ENCODE measurements at places on chromosomes 6 and 20.
A peak's percentile ranks its signal among the peaks of the same experiment; 100 is the strongest.

DNA sequence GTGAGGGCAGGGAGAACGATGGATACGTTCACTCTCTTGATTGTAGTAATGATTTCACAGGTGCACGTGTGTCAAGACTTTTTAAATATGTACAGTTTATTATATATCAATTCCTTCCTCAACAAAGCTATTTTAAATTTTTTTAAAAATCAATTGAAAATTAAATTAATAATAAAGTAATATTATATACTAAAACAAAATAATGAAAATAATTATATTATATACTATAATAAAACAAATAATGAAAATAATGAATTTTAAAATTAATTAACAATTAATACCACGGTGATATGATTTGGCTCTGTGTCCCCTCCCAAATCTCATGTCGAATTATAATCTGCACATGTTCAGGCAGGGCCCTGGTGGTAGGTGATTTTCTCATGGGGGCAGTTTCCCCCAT lies 42.7 kb downstream of the ADGRF5 start:
- DNase-seq: no peak

- DNase-seq: no peak
These were observed 212.1 kb upstream of the PHACTR1 start for GRCh38 chr6:12504325-12504966.

GRCh38 chr20:3890398-3890751 lies 1.2 kb downstream of the PANK2 start:
- DNase-seq: no peak

DNA sequence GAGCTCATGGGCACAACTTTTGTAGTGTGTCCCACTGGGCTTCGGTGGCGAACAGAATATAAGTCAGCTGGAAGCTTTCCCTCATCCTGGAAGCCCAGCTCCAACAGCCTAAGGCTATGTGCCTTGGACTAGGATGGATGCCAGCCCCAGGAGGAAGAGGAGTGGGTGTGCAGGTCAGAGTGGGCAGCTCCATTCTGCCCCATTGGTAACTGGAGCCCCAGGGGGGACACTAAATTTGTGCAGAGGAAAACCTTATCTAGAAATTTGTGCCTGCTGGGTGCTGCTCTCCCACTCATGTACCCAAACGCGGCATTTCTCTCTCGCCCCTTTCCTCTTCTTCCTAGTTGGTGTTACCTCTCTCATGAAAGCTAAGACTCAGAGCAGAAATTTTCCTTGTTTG lies 253.9 kb upstream of the MAN1A1 start:
- no peak for DNase-seq

DNA sequence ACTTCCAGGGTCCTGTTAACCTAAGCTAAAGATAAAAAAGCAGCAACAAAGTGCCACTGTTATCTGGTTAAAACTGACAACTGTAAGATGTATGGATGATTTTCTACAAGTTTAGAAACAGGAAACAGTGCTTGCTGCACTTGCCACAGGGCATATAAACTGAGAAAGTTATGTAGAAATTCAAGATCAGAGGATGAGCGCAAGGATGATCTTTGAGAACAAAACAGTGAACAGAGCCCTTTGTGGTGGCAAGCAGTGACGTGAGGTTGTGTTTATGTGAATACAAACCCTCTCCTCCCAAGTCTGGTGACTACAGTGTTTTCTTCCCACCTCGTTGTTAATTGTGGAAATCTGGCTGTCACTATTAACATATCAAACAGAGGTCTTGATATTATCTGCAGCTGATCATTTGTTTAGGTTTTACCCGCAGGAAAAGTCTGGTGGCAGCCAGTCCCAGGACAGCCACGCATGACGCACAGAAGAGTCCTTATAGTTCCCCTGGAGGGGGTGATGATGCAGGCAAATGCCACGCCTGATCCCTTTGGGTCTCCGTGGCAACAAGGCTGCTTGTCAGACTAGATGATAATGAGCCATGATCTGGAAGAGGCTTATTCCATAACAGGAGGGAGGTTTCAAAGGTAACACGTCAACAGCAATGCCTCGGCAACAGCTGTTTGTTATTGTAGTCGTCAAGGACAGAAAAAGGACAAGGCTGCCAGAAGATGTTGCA lies 43.1 kb upstream of the TNFAIP3 start:
- peak; percentile 47 for DNase-seq

GRCh38 chr6:133290930-133291329 lies 49.8 kb downstream of the EYA4 start:
- DNase-seq: no peak

GRCh38 chr6:106037060-106037459 lies 49.1 kb upstream of the PRDM1 start:
- no peak for DNase-seq

GRCh38 chr6:87936065-87936464 lies 111.6 kb upstream of the SPACA1 start:
- DNase-seq: no peak

DNA sequence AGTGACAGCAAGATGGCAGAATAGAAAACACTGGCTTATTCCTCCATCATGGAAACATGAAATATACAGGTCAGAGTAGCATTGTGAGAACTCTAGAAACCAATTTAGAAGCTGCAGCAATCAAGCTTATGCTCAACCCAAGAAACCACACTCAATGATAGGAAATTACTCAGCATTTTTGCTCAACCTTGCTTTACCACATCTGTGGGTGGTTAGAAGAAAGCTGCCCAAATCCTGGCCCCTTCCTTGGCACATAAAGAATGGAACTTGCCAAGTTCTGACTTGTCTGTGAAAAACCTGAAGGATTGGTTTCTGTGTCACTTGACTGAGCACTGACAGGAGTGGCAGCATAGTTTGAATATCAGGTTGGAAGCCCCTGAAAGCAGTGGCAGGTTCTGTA lies 108.0 kb upstream of the MOCS1 start:
- DNase-seq: no peak

DNA sequence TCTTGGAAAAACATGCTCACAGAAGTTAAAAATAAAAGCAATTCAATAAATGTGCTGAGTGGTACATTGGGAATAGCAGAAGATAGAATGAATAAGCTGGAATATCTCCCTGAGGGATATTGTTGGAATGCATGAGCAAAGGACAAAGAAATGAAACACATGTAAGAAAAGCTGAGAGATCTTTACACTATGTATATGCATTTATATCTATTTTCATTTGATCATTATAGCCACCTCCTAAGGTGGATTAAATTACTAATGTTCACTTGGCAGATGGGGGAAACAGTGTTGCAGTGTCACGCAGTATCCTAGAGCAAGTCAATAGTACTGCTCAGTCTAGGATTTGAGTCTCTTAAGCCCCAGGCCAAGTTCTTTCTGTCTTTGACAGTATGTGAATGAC lies 542.0 kb upstream of the MARCKS start:
- no peak for DNase-seq

GRCh38 chr6:140711019-140711613 lies 1336.7 kb upstream of the CITED2 start:
- no peak for DNase-seq

Measured in stimulated activated CD8-positive, alpha-beta memory T cell treated with anti-CD3 and anti-CD28 coated beads, Interleukin-15, amount 100 ng/mL, for 1 hour (primary cell).